ENCODE measurements at places on chromosomes 12 and 14. TPM values are rescaled to one million over a fixed set of nuclear protein-coding genes. Genes with fewer than 3 reads are reported as not detected.

DNA sequence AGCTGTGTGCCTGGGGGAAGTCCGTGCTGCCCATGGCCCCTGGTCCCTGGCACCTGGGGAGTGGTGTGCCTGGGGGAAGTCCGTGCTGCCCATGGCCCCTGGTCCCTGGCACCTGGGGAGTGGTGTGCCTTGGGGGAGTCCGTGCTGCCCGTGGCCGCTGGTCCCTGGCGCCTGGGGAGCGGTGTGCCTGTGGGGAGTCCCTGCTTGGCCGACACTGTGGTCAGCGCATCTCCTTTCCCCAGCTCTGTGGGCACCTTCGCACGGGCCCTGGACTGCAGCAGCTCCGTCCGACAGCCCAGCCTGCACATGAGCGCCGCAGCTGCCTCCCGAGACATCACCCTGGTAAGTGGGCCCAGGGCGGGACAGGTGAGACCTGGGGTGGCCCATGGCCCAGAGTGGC is 14.5 kb upstream of the CRIP2 start:
- DNase-seq = no peak

- no peak for DNase-seq
Measured at GRCh38 chr12:10167599-10167998, 4.3 kb downstream of the OLR1 start.

The TMPRSS12 gene
- not detected for total RNA-seq

DNA sequence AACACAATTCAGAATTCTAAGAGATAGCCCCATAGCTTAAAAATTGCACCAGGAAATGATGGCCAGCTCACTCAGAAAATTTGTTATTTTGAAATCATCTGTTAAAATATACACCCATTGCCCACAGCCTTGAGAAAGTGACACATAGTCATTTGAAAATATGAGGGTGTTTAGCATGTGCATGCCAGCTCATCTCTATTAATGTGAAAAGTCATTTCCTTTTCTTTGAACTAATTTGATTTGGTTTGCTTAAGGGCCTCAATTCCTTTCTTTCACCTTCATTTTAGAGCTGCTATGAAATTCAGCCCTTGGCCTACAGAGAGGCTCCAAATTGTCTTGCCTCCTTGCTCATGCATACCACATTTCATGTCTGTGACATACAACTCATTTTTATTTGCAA is 241.4 kb downstream of the PHLDA1 start:
- no peak for DNase-seq

DNA sequence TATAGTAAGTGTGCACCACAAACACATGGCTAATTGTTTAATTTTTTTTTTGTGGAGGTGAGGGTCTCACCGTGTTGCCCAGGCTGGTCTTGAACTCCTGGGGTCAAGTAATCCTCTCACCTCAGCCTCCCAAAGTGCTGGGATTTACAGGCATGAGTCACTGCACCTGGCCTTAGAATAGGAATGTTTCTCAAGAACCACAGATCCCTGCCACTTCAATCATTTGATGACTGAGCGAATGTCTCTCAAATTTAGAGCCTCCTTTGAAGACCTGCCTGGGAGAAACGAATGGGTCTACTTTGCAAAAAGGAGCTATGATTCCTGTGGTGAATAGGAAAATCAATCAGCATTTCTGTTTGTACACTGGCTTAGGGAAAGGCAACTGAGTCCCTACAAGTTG is 33.5 kb upstream of the CHST11 start:
- DNase-seq = no peak

DNA sequence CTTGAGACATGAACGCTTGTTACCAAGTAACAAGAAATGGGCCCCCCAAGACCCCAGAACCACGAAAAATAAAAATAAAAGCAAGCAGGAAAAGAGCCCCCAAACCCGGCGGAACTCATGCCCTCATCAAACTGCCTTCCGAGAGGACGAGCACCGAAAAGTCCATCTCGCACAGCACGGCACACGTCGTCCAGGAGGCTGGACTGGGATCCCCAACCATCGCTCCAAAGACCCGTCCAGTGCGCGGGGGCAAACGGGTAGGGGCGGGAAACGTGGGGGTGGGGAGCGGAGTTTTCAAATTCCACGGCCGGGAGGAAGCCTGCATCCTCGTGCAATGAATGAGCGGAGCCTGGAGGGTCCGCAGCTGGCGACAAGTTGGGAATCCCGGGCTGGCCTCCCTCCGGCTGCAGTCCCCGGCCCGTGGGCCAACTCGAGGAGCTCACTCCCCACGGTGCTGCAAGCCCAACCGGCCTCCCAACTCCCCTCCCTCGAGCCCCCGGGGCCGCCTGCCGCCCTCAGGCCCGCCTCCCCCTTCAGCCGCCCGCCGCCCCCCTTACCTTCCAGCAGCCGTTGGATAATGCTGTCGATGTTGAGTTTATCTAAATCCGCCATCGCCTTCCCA is 484 bp downstream of the PPP1CC start:
- peak; percentile 26 for DNase-seq

The GLIPR1L1 gene
- not detected for total RNA-seq

The SPTB gene
- 4.6 TPM for total RNA-seq

DNA sequence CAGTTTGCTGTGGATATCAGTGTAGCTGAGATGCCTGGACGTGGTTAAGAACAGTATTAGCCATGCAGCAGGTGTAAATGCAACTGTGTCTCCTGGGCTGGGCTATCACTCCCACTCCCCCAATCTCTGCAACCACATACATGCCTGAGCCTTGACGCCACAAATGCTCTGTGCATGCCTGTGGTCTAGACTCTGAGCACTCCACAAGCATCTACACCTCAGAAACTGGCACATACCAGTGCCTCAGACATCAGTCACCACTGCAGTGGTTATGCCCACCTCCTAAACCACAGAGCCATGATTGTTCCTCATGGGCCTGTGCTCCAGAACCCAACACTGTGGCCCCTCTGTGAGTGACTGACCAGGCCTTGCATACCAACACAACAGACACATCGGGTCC is 226.8 kb upstream of the ALG10 start:
- DNase-seq = peak; percentile 100

GRCh38 chr12:106581543-106582248 is 1.1 kb upstream of the RFX4 start:
- DNase-seq = peak; percentile 23

GRCh38 chr12:78698747-78699146 is 165.8 kb upstream of the SYT1 start:
- DNase-seq = no peak

GRCh38 chr14:89866458-89866857 is 88.1 kb downstream of the EFCAB11 start:
- no peak for DNase-seq

DNA sequence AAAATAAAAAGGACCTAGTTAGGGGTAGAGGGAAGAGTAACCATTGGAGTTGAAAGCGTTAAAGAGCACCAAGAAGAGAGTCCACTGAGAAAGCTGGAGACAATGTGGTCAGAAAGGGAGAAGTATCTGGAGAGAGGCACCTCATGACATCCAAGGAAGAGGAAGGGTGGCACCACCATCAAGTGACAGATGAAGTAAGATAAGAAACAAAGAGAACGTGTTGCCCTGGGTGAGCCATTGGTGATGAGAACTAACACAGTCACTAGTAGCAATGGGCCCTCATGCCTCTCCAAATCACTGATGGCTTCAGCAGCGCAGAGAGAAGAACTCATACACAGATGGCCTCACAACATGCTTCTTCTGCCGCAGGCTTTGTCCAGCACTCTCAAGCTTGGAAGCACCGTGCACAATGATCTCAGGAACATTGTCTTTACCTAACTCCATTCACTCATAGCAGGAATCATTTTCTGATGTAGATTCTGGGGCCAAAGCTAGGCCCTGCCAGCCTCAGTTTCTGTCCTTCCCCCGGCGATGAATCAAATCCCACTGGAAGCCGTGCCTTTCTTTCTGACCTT is 252.9 kb downstream of the DPF3 start:
- no peak for DNase-seq

DNA sequence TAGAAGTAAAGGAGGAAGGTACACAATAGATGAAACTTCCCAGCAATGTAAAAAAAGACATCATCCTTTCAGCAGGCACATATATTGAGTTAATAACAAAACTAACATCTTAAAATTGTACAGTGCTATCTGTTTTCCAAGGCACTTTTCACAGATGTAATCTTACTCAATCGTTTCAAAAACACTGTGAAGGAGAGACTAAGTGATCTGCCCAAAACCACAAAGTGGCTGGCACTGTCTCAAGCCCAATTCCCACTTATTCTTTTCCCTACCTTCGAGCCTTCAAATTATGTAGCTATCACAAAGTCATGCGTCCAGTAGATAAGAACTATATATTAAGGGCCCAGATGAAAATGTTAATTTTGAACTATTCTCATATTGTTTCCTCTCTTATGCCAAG is 193.6 kb upstream of the RASSF8 start:
- no peak for DNase-seq

DNA sequence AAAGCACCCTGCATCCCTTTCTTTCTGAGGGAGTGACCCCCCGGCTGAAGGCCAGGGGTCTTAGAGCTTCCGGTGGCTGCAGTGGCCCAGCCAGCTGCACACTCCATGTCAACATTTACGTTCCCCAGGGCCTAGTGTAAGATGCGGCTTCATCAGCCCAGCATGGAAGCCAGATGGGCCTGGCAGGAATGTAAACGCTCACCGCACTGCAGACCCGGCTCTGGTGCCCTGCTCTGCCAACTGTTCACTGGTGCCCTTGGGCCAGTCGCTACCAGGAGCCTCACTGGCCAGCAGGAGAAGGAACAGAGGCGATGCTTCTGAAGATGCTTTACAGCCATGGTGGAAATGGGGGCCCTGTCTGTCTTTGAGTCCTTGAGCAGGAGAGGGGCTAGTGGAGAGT is 8.6 kb upstream of the TMEM119 start:
- no peak for DNase-seq

DNA sequence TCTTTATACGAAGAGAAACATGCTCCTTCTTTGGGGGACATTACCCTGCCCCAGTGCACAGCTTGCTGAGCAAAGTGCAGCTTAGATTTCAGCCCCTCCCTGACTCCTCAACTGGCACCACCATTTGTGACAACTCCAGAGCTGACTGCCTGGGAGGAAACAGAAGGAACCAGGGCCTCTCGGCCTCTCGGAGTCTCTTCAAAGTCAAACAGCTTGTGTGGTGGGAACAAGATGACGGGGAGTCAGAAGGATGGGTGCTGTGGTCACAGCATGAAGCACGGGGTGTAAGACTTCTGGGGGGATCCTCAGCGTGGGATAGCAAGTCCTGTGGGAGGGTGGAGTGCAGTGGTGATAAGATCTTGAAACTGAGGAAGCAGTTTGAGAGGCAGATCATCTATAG is 123.5 kb upstream of the BCL2L14 start:
- DNase-seq = no peak

The KCNH3 gene
- 11.9 TPM for total RNA-seq

DNA sequence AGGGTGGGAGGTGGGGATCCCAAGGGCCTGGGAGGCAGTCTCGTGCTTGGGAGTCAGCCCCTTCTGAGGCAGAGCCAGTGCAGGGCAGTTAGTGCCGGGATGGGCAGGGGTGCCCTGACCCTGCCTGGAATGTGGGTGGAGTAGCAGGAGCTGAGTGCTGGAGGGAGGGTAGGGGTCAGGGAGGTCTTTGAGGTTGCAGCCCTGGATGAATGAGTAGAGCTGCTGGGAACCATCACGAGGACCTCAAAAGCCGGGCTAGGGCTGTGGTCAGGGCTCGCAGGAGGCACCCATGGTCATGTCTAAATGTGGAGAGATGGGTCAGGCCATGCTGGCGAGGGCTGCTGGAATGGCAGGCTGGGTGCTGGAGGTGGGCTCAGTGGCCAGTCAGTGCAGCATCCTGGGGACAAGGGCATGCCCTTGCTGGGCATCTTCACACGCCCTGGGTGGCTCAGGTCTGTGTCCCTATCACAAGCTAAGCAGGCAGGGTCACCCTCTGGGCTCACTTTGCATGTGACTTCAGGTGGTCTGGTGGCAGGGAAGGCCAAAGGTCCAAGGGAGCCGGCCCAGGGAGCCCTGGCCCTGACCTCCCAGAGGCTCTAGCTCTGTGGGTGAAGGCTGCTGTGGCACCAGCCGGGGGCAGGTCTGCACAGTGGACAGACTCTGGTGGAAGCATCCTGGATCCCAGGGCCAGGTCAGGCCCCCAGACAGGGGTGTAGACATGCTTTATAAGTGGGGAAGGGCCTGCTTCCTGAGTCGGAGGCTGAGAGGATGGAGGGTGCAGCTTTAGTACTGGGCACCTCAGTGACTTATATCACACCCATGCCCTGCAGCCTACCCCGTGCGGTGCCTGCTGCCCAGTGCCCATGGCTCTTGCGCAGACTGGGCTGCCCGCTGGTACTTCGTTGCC is 24.5 kb downstream of the PAPLN start:
- no peak for DNase-seq

DNA sequence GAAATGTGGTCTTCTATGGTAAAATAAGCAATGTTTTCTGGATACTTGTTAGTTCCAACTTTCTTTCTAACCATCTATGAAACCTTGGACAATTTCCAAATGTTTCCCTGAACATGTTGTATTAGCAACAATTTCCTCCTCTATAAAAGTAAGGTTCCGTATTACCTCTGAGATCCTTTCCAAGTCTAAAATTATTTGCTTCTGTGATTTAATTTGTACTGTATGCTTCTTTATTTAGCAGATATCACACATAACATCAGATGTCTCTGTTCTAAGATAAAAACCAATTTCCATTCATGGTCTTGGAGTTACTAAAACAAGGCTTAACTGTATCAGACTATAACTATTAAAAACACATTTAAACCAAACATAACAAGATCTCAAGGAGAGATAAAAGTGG is 177.2 kb downstream of the FOXA1 start:
- DNase-seq = no peak

The SMIM10L1 gene
- 9.1 TPM for total RNA-seq
